ENCODE measurements at places on chromosomes 1 and 21.
A peak's percentile ranks its signal among the peaks of the same experiment; 100 is the strongest.

DNA sequence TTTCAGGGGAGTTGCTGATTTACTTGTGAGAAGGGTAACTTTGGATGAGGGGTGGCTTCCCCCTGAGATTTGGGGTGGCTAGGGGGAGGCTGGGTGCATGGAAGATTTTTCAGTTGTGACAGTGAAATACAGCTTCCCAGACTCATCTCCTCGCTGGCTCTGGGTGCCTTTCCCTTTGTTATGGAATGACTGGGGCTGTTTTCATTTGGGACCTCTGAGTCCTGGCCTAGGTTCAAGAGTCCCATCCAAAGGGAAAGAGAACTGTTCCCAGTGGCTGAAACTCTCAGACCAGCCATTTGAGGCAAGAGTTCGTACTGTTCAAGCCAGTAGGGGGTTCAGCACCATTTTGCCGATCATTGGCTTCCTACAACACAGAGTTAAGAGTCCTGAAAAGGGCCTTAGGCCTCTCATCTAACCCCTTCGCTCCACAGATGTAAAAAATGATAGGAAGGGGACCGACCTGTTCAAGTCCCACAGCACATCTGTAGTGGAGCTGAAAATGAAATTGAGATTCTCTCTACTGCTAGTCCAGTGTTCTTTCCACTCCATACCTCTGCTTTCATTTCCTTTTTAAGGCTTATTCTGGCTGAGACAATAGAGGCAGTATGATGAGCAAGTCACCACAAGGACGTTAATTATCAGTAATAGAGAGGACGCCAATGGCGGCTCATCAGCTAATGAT lies 958 bp downstream of the DDR2 start:
- no peak for DNase-seq

DNA sequence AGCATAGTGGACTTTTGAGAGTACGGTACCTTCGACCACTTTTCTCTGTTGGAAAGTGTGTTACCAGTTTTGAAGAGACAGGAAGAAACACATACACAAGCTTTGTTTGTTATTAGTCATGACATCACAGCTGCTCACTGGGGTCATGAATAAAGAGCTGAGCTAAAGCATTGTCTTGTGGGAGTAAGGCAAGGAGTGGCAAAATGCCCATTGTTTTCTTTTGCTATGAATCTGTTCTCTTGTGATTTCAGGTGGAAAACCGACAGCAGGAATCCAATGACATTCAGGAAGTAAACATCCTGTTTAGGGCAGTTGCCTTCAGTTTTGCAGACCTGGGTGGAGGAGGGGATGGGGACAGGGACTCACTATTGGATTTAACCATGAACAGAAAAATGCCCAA lies 66.2 kb downstream of the RGL1 start:
- no peak for DNase-seq

- DNase-seq = no peak
Measured at GRCh38 chr1:38328278-38329035, 281.9 kb upstream of the POU3F1 start.

DNA sequence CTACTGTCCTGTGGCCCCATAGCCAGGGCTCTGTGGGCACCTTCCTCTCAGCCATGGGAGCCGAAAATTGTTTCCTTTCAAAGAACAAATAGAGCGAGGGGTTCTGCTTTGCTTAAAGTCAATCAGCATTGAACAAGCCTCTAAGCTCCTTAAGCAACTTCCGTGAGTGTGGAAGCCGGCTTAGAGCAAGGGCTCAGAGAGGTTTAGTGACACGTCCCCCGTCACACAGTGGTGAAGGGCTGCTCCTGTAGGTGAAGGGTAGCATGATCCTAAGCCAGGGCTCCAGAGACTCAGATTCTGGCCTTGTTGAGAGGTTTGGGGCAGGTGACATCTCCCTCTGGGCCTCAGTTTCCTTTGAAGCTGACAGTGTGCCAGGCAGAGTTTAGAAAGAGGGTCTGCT lies 94.0 kb upstream of the WNT4 start:
- DNase-seq = no peak

- DNase-seq = no peak
Measured at GRCh38 chr21:34582506-34583150, 32.3 kb downstream of the RCAN1 start.

DNA sequence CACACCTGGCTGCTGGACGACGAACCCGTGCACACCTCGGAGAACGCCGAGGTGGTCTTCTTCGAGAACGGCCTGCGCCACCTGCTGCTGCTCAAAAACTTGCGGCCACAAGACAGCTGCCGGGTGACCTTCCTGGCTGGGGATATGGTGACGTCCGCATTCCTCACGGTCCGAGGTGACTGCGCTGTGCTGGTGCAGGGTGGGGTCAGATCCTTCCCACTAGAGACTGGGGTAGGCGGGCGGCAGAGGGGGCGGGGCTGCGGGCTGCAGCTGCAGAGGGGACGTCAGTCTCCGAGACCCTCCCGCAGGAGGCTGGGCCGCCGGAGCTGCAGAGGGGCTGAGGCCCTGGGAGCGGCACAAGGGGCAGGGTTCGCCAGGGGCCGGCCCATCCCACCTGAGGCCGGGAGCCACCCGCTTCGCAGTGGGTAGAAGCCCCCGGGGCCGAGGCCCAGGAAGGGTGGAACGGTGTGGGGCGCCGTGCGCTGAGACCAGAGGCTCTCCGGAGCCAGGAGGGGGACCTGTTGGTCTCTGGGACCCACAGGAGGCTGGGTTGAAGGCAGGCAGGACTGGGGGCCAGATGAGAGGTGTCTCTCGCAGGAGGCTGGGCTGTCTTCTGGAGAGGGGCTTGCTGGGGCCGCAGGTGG lies 90.6 kb downstream of the TRIM11 start:
- DNase-seq = no peak

- DNase-seq = no peak
Measured at GRCh38 chr21:41501919-41502318, 6.0 kb downstream of the TMPRSS2 start.

DNA sequence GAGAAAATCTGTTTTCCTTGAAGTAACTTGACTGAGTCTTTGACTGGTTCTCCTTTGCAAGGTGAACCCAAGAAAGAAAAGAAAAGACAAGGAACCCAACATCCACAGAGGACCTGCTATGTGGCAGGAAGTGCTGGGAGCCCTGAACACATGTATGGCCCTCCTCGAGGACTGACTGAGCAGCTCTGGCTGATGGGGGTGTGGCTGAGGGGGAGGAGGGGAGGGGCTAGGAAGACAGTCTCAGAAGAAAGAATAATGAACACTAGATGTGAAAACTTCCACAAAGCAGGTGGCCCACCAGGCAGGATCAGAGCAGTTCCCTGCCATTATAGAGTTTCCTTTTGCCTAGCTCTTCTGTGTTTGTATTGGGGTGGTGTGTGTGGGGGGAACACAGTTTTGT lies 26.1 kb downstream of the NENF start:
- DNase-seq = no peak

GRCh38 chr1:17258758-17259130 lies 9.8 kb downstream of the PADI3 start:
- no peak for DNase-seq

DNA sequence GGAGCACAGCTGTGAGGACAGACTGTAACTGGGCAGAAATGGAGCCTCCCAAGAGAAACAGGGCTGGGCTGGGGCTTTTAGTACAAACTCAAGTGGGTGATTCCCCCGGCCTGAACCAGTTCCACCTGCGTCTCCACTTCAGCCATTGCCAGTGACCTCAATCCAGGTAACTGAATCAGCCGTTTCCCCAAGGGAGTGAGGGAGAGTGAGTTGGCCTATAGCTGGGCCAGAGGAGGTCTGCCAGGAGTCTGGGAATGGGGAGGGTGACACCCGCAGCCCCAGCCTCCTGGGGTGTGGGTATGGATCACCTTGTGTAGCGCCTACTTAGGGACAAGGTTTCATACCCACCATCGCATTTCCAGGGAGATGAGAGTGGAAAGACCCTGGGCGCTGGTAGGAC lies 8.5 kb downstream of the SLC26A9 start:
- DNase-seq = no peak

GRCh38 chr21:8992731-8993174 lies 1528.6 kb upstream of the TPTE start:
- DNase-seq = no peak

- DNase-seq = no peak
Measured at GRCh38 chr1:46503421-46503820, 13.8 kb downstream of the DMBX1 start.

GRCh38 chr1:40708750-40709099 lies 17.2 kb downstream of the NFYC start:
- peak; percentile 94 for DNase-seq

- no peak for DNase-seq
Measured at GRCh38 chr1:1114431-1114830, 1.5 kb downstream of the C1orf159 start.

DNA sequence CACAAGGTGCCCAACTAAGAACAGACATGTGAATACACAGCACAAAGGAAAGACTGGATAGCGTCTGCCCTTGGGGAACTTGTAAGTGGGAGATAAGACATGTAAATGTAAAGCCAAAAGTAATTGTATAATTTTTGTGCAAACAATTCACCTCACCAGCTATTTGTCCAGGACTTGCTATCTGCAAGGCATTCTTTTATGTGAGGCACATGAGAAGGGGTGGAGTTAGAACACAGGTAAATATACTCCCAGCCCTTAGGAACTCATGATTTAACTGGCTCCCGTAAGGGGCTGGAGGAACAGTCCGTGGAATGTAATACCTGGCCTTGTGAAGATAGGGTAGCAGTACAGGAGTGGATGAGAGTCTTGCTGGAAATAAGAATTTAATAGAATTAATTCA lies 61.3 kb downstream of the CDK18 start:
- no peak for DNase-seq

GRCh38 chr21:46081022-46081861 lies 16.7 kb upstream of the COL6A2 start:
- no peak for DNase-seq

GRCh38 chr1:30225357-30225756 lies 498.0 kb downstream of the MATN1 start:
- DNase-seq = no peak

DNA sequence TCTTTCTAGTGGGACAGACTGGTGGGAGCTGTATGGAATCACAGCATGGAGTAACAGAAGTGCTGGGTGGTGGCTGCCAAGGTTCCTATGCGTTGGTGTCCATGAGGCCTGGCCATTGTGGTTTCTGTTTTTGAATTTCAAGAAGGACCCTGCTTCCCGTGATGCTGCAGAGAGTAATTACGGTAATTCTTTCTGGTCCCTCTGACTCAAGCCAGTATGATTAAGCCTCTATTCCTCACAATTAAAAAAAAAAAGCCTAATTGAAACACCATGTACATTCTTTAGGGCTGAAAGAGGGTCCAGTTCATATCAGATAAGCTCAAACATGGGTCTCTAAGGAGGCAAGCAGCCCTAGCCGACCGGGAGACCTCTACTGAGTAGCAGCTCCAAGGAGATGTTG lies 10.5 kb upstream of the C1orf21 start:
- DNase-seq = no peak

- no peak for DNase-seq
Measured at GRCh38 chr1:36910886-36911540, 123.3 kb downstream of the GRIK3 start.

GRCh38 chr1:228996281-228996680 lies 261.0 kb downstream of the RHOU start:
- DNase-seq = no peak

Data from NCI-H774 (cell line).